IMR-90 (cell line): ENCODE measurements at places on chromosomes 3 and 15. TPM values are rescaled to one million over a fixed set of nuclear protein-coding genes. Genes with fewer than 3 reads are reported as not detected.

CNTN3 gene
- total RNA-seq, result 3.3 and 3.6 TPM in 2 replicates

CHST13 gene
- total RNA-seq, result not detected in 2 replicates

ITIH1 gene
- total RNA-seq, result not detected in 2 replicates

COMMD4 gene
- total RNA-seq, result 91.2 and 95.5 TPM in 2 replicates

CHRNA5 gene
- total RNA-seq, result 0.54 and 1.4 TPM in 2 replicates

DNA sequence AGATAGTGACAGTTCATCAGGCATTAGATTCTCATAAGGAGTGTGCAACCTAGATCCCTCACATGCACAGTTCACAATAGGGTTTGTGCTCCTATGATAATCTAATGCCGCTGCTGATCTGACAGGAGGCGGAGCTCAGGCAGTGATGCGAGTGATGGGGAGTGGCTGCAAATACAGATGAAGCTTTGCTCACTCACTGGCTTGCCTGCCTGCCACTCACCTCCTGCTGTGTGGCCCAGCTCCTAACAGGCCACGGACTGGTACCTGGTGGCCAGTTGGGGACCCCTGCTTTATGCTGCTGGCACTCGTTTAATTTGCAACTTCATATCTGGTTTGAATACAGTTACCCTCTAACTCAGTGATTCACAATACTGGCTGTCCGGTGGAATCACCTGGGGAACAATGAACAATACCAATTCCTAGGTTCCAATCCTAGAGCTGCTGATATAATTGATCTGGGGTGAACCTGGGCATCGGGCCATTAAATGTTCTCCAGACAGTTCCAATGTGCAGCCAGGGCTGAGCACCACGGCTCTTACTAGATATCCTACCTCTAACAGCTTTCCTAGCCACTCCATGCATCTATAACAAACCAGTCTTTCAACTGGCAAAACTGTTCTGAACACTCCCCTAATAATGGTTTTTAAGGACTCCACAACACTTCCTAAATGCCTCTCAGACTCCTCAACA, 131.4 kb downstream of the ATP1B3 start:
- no peak overlapping the region for H3K27ac ChIP-seq
- DNase-seq, result no peak
- H3K27me3 ChIP-seq, result no peaks in the 10 kb centered on the region

- H3K27ac ChIP-seq, result no peak overlapping the region
- no peak overlapping the region for H3K4me3 ChIP-seq
- peaks cover 56% of the 10 kb centered on the region for H3K27me3 ChIP-seq
- H3K36me3 ChIP-seq, result no peaks in the 10 kb centered on the region
Measured at GRCh38 chr3:46854555-46854991, 8.7 kb downstream of the MYL3 start.

DNA sequence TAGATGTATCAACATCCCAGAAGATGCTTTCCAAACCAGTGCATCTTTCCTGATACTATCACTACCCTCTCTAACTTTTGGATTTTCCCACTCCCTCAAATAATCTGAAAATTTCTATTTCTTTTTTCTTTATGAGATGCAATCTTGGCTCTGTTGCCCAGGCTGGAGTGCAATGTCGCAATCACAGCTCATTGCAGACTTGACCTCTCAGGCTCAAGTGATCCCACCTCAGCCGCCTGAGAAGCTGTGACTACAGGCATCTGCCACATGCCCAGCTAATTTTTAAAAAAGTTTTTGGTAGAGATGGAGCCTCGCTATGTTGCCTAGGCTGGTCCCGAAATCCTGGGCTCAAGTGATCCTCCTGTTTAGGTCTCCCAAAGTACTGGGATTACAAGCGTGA, 239.7 kb downstream of the SUCLG2 start:
- no peak overlapping the region for H3K27ac ChIP-seq
- H3K27me3 ChIP-seq, result no peaks in the 10 kb centered on the region
- DNase-seq, result no peak
- no peaks in the 10 kb centered on the region for H3K36me3 ChIP-seq
- H3K4me3 ChIP-seq, result no peak overlapping the region

GRCh38 chr3:182789371-182789770, 3.9 kb upstream of the ATP11B start:
- no peaks in the 10 kb centered on the region for H3K36me3 ChIP-seq
- peaks cover 4% of the 10 kb centered on the region; the same call in 1 of the 2 replicates for H3K27me3 ChIP-seq
- no peaks in the 10 kb centered on the region for H3K4me1 ChIP-seq
- H3K27ac ChIP-seq, result no peak overlapping the region
- H3K4me3 ChIP-seq, result no peak overlapping the region

DNA sequence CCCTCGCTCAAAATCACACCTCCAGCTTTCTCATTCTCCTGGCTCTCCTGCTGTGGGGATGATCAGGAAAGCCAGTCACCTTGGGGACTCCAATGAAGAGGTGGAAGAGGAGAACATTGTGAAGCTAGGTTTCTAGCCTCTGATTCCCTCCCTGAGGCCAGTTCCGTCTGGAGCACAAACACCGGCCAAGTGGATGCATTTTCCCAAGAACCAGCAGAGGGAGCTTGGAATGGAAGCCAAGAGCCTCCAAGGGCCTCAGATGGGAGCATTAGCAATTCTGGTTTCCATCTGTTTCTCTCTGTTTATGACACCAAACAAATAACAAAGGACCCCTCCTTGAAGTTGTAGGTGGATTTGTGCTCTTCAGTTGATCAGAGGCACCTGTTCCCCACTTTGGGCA, 40.6 kb upstream of the NMNAT3 start:
- H3K4me1 ChIP-seq, result no peaks in the 10 kb centered on the region
- no peaks in the 10 kb centered on the region for H3K27me3 ChIP-seq
- no peak overlapping the region for H3K4me3 ChIP-seq
- DNase-seq, result peak; percentile 3
- no peaks in the 10 kb centered on the region for H3K36me3 ChIP-seq
- no peak overlapping the region for H3K27ac ChIP-seq
